ENCODE measurements at places on chromosomes 2 and 18.

GRCh38 chr2:130756053-130756873, 923 bp downstream of the AMER3 start:
- DNase-seq: no peak

GRCh38 chr2:188623995-188624643, 332.4 kb downstream of the GULP1 start:
- DNase-seq: no peak

GRCh38 chr18:37662099-37662498, 96.5 kb upstream of the CELF4 start:
- DNase-seq: no peak

GRCh38 chr2:71646028-71646427, 192.7 kb downstream of the DYSF start:
- no peak for DNase-seq

- no peak for DNase-seq
These were observed 55.5 kb downstream of the NCK2 start for GRCh38 chr2:105800036-105800713.

GRCh38 chr18:55878224-55878623, 290.2 kb upstream of the TCF4 start:
- DNase-seq: no peak

- DNase-seq: no peak
These were observed 76.9 kb downstream of the DIS3L2 start for GRCh38 chr2:232038251-232038880.

- no peak for DNase-seq
These were observed 25.5 kb upstream of the SOCS6 start for GRCh38 chr18:70263336-70263735.

DNA sequence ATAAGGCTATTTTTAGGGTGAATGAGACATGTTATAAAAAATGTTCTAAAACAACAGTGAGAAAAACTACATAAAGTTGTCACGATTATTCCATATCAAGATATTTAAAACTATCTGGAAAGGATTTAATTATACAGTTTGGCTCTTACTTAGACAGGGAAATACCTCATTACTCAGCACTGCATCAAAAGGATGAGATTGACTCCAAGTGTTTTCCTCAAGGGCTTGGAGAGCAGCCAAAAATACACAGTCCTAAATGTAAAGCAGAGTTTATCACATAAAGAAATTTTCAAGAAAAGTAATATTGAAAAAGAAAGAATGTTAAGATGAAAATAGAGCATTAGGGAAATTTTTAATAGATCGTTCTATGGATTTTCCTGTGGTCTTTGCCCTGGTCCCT, 285.5 kb upstream of the NETO1 start:
- DNase-seq: no peak

- no peak for DNase-seq
These were observed 16.4 kb upstream of the NFATC1 start for GRCh38 chr18:79379251-79379905.

GRCh38 chr2:99140860-99141109, 722 bp upstream of the C2orf15 start:
- no peak for DNase-seq

- DNase-seq: no peak
These were observed 125.9 kb downstream of the MAP4K4 start for GRCh38 chr2:101823347-101823791.

- no peak for DNase-seq
These were observed 245.8 kb downstream of the TTC32 start for GRCh38 chr2:19656011-19656410.

- DNase-seq: no peak
These were observed 84.3 kb upstream of the OSR1 start for GRCh38 chr2:19442731-19443130.

DNA sequence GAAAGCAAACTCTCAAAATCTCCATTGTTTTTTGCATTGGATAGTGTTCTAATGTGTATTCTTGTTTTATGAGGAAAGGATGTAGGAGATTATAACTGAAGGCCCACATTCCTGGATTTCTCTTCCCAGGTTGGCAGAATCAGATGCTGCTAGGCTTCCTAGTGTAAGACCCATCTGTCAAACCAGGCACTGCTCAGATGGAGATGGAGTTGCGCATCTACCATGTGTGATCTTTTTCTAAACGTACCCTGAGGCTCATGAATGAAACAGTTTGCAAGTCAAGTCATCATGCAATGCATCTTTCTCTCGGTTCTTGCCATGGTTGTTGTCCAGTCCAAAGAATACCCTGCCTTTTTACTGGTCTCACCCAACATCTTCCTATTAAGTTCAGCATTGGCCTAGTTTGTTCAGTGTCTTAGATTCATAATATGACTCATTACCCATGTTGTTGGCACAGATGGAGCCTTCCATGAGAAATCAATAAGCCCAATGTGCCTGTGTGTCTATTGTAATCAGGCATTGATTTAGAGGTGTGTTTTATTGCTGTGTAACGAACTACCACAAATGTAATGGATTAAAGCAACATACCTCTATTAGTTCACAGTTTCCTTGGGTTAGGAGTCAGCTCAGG, 127.4 kb downstream of the NYAP2 start:
- no peak for DNase-seq

- DNase-seq: no peak
These were observed 888 bp upstream of the TWSG1 start for GRCh38 chr18:9333441-9334328.

Measured in NCI-H2029 treated with DMSO at 0.1 percent for 48 hours (cell line).